H4 (cell line): ENCODE measurements at places on chromosomes 2 and 18. TPM values are rescaled to one million over a fixed set of nuclear protein-coding genes. Genes with fewer than 3 reads are reported as not detected.

Gene SERPINB10
- 1.0 TPM in 1 of 2 replicates, not detected in the other for total RNA-seq

DNA sequence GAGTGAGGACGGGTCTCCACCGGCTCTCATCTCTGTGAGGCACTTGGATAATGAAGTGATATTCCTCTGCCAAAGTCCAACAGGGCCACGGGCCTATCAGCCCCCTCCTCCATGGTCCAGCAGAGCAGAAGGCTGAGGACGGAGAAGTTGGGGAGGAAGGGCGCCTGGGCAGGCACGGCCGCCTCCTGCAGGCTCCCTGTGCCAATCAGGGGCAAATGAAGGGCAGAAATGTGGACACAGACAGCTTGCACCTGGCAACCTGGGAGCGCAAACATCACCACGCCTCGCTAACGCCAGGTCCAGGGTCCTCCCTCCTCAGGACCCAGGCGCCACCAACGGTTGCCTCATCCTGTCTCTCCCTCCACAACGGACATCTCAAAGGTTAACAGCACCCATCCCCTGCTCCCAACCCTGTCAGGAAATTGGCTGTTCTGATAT is 24.3 kb downstream of the SMAD7 start:
- no peak for DNase-seq

Gene NOSTRIN
- total RNA-seq, result 0.25 TPM in 1 of 2 replicates, not detected in the other

- no peak for DNase-seq
Measured at GRCh38 chr2:112047537-112048235, 7.4 kb upstream of the TMEM87B start.

DNA sequence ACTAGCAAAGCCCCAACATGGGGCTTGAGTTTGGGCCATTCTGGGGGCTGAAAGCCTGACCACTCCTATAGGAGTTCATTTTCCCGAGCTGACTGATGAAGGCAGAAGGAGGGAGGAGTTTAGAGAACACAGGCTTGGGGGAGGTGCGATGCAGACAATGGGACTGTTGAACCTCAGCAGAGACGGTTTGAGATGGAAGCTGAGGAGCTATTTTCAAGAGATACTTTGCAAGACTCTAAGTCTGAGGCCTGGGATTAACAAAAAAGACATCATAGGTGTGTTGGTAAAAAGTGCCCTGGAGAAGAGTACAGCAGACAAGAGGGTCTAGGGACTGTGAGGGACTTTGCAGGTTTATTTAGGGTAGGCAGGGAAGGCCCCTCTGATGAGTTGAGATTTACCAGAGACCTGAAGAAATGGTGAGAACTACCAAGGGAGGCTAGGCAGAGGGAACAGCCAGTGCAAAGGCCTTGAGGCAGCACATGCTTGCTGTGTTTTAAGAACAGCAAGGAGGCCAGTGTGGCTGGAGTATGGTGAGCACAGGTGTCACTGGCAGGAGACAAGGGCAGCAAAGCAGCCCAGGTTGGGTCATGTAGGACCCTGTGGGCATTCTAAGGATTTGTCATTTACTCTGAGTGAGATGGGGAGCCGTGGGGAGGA is 31.6 kb downstream of the PCBP1 start:
- DNase-seq, result no peak

Gene KCNS3
- total RNA-seq, result 4.7 and 5.4 TPM in 2 replicates

DNA sequence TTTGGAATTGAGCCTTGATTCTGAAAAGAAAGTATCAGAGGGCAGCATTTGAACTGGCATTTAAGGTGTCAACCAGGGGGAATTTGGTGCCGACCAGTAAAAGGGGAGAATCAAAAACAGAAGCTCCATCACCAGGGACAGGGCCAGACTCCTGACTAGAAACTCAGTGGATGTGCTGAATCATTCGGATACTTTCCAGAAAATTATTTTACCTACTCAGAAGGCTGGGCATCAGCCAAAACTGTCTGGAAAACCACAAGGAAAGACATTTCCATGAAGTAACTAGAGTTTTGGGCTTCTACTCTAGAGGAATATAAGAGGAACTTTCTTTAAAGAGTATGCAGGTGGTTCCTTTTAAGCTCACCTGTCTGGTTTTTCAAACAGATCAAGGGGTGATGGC is 756.6 kb downstream of the RNF144A start:
- no peak for DNase-seq

DNA sequence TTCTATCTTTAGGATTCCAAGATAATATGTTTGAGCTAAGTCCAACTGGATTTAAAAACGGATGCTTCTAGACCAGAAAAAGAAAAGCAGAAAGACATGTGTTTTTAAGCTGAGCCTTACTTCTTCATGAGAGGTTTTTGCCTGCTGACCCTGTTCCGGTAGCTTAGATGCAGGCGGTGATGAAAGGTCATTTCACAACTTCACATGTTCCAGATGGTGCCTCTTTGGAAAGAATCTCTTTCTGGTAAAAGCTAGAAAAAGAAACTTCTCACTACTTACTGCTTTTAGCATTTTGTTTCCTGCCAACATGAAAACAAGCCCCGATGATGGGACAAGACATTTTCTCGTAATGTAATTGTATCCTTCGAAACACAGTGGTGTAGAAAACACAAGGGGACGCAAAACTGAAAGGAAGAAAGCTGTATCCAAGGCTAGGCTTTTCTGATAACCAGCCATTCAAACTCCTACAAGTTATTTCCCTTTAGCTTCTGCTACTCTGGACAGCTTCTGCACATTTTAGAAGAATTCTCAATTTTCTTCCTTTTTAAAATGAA is 407.3 kb upstream of the LYPD1 start:
- no peak for DNase-seq

DNA sequence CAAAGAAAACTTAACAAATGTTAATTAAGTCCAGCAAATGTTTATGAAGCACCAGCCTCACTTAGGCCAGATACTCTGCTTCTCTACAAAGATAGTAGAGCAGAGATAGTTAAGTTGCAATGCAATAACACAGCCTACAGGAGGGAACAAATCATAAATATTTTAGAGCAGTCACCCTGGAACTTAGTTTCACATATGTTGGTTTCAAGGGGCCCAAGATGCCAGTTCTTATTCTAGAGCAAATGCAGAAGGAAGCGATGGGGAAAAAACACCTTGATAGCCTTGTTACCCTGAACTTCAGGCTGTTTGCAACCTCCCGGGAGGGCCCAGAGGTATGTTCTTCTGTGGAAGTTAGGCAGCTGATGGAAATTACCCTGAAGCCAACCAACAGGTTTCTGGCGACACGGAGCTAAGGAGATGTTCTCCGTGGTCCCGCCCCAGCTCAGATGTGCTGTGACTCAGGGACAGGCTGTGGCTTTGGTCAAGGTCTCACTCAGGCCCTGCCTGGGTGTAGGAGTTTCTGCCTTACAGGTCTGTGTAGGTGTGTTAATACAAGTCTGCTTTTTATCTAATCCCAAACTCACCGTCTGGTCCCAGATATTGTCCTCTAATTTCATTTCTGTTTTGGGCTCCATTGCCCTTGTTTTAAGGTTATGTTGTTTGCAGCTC is 3.8 kb downstream of the CTIF start:
- DNase-seq, result no peak

DNA sequence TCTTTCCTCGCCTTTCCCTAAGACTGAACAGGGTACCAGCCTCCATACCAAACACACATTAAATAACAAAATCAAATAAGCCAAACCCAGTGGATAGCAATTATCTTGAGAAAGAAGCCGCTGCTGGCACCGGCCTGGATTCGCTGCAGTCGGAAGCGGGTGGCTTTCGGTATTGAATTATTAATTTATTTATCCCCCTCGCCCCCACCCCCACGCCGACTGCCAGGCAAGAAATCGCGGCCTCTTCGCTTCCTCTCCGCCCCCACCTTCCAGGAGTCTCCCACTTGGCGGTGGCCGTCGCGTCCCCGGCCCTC is 370 bp upstream of the ZNF804A start:
- no peak for DNase-seq

GRCh38 chr2:240212425-240213225 is 72.2 kb upstream of the OTOS start:
- DNase-seq, result no peak

Gene AQP4
- 0.39 TPM in 1 of 2 replicates, not detected in the other for total RNA-seq

Gene CTNNA2
- total RNA-seq, result 0.39 and 0.70 TPM in 2 replicates

GRCh38 chr2:72956936-72957335 is 39.6 kb downstream of the EMX1 start:
- DNase-seq, result no peak

Gene ARHGEF33
- total RNA-seq, result not detected in 2 replicates

- DNase-seq, result no peak
Measured at GRCh38 chr2:224136396-224136795, 97.3 kb upstream of the SERPINE2 start.

DNA sequence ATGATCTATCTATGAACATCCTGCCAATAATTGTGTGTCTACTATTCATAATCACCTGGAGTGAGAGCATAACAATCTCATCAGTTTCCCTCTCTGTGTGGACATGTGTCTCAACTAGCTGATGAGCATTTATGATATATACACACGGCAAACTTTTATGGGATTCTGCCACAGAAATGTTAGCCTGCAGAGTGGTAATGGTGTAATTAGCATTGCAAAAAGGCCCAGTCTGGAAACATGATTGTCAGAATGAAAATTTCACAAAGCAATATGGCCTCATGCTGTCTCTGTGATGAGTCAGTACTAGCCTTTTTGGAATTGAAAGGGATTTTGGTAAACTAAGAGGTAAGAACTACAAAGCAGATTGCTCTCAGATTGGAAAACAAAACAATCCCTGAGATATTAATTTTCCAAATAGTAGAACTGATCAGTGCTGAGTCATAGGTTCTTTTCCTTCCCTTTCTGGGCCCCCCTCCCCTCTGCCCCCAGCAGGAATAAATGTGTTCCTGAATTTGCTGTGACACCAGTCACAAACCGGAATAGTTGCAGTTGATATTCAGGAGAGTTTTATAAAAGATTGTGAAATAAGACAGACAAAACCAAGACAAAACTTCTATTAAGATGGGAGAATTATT is 189.2 kb downstream of the OSR1 start:
- DNase-seq, result no peak

DNA sequence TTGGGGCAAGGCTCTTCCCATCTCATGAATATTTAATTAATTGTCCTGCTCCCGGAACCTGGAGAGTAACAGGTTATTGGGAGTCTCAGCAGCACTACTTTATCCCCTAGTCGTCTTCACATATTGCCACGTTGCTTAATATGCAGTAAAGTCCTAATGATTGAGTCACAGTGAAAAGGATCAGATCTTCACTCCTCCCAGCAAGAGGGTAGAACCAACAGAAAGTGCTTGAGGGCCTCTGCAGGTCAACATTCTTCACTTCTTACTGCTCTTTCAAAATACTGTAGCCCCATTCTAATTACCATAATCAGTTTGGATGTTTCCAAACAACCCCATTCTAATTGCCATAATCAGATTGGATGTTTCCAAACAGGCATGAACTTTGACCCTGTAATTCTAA is 801.0 kb downstream of the LRRTM4 start:
- DNase-seq, result no peak

DNA sequence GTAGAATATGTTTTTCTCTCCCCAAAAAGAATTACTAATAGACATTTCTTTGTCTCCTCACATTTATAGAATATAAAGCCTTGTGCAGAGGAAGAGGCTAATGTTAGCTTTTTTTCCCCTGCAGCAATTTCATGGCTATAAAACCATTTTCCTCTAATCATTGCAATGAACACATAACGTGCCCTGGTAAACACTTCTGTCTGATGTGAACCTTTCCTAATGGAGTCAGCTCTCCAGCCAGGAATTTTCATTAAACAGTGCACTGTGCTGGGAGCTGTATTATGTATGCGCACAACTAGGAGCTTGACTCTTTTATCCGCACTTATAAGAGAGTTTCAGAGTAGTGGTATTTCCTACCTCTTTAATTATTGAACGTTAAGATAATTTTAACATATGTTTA is 63.9 kb upstream of the SPATS2L start:
- no peak for DNase-seq

- no peak for DNase-seq
Measured at GRCh38 chr2:240930096-240930630, 24.0 kb downstream of the CROCC2 start.

Gene ITSN2
- total RNA-seq, result 5.5 and 8.9 TPM in 2 replicates

GRCh38 chr2:105357122-105357521 is 19.8 kb downstream of the C2orf49 start:
- no peak for DNase-seq
